Central memory CD4-positive, alpha-beta T cell (primary cell): ENCODE measurements at places on chromosomes 13 and 19.

DNA sequence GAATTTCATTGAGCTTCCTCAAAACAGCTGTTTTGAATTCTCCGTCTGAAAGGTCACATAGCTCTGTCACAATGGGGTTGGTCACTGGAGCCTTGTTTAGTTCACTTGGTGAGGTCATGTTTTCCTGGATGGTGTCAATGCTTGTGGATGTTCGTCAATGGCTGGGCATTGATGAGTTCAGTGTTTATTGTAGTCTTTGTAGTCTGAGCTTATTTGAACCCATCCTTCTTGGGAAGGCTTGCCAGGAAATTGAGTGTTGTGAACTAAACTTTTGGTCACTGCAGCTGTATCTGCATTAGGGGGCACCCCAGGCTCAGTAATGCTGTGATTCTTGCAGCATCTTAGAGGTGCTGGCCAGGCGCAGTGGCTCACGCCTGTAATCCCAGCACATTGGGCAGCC lies 22.0 kb downstream of the BLOC1S3 start:
- no peak for DNase-seq

DNA sequence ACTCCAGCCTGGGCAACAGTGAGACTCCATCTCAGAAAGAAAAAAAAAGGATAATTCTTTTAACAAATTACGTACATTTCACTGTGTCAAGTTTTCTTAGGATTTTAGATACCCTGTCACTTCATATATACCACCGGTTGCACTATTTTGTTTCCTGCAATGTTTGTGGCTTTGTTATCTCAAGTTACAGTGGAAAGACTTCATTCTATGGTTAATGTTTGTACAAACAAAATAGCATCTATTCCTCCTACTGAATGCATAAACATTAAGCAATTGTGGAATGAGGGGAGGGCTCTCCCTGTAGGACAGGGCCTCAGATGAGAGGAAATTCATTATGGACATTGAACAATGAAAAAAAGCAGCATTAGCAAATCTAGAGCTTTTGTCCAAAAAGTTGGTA lies 120.1 kb downstream of the DNAJC3 start:
- DNase-seq: no peak

GRCh38 chr13:108877300-108877699 lies 247.9 kb downstream of the MYO16 start:
- no peak for DNase-seq

GRCh38 chr13:96294930-96295881 lies 205.3 kb downstream of the HS6ST3 start:
- no peak for DNase-seq

DNA sequence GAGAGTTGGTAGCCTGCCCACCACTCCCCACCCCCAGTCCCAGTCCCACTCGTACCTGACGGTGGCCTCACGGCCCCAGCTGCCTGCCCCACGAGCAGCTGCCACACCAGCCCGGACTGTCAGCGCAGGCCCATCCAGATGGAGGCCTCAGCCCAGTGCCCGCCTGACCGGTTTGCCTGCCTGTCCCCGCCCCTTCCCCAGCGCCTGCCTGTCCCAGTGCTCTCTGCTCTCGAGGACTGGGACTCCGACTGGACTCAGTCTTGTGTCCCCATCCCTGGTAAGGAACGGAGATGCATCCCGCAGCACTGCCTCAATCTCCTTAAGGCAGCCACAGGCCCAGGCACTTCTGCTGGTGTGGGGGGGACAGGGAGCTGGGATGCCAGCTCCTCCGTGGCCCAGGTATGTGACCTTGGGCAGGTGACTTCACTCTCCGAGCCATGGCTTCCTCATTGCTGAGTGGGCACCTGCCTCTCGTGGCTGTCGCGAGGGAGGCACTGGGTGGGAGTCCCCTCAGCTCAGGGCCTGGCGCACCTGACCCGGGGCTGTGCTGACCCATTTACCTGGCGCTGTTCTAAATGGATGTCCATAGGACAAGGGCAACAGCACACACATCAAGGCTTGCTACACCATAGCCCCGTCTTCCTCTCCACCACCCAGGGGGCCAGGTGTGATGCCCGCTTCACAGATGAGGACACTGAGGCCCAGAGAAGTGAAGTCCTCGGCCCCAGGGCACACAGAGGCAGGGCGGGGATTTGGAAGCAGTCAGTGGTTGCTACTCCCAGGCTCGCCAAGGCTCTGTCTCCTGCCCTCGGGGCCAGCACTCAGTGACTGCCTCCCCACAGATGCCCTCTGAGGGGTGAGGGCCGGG lies at the start of gene NKPD1:
TSS of gene NKPD1 (minus strand) at position 113 of the 868 bp plus-strand sequence. CDS start 832 bp downstream, outside the sequence.
- no peak for DNase-seq

DNA sequence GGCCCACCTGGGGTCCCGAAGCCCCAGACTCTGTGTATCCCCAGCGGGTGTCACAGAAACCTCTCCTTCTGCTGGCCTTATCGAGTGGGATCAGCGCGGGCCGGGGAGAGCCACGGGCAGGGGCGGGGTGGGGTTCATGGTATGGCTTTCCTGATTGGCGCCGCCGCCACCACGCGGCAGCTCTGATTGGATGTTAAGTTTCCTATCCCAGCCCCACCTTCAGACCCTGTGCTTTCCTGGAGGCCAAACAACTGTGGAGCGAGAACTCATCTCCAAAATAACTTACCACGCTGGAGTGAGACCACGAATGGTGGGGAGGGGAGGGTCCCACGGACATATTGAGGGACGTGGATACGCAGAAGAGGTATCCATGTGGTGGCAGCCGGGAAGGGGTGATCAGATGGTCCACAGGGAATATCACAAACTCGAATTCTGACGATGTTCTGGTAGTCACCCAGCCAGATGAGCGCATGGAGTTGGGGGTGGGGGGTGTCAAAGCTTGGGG lies 1.0 kb upstream of the ICAM5 start:
- DNase-seq: no peak

DNA sequence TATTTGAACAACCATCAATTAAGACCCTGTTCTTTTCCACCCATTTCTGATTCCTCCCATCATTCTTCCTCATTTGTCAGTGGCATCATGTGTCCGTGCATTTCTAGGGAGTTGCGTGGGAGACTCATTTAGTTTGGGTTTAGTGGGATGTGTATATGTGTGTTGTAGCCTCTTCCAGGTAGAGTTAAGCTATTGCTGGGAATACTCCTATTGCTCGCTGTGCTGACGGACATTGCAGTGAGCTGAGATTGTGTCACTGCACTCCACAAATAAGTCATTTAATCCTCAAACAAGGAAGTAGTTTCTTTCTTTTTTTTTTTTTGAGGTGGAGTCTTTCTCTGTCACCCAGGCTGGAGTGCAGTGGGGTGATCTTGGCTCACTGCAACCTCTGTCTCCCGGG lies 42.2 kb upstream of the RCBTB2 start:
- DNase-seq: no peak

- no peak for DNase-seq
Measured at GRCh38 chr19:46860846-46861690, at the start of gene ARHGAP35. Gene ARHGAP35 (plus strand): TSS chr19:46860997. CDS start chr19:46918676, 57,679 bp downstream.

GRCh38 chr13:49859560-49859959 lies 67.1 kb upstream of the KPNA3 start:
- no peak for DNase-seq

DNA sequence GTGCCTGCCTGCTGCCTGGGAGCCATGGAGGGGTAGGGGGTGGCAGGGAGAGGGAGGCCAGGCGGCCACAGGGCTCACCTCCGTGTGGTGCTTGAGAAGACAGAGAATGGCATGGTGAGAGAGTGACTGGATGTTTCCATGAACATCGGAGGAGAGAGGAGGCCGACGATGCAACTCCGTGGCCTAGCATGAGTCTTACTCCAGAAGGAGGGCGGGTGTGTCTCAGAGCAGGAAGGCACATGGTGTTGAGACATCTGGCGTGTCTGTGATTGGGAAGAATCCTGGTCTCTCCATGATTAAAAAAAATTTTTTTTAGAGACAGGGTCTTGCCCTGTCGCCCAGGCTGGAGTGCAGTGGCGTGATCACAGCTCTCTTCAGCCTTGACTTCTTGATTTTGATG lies 5.1 kb downstream of the IRGC start:
- no peak for DNase-seq

GRCh38 chr13:50257646-50258045 lies 242.4 kb downstream of the KCNRG start:
- DNase-seq: no peak

DNA sequence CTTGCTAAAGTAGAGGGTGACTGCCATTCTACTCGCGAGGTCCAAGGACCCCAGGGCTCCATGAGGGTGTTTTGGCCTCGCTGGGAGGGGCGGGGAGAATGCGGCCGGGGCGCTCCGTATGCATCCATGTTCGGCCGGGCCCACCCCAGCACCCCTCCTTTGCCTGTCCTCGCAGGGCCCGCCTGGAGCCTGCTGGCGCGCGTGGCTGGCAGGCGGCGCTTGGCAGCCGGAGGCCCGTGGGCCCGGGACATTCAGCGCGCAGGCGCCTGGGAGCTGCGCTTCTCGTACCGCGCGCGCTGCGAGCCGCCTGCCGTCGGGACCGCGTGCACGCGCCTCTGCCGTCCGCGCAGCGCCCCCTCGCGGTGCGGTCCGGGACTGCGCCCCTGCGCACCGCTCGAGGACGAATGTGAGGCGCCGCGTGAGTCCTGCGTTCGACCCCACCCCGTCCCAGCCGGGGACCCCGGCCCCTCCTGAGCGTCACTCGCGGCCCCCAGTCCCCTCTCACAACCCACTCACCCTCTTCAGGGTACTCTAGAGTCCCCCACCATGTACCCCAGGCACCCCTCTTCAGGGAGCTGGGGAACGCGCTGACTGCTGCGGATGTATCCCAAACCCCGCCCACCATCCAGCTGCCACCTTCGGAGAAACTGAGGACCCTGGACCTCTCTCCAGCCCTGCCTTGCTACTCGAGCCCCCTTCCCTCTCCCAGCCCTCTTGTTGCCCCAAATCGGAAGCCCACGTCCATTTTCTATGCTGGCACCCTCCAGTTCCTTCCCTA lies 4.1 kb downstream of the DLL3 start:
- peak; percentile 77 for DNase-seq

- peak; percentile 58 for DNase-seq
Measured at GRCh38 chr13:46288570-46289259, 77.0 kb downstream of the LRRC63 start.

DNA sequence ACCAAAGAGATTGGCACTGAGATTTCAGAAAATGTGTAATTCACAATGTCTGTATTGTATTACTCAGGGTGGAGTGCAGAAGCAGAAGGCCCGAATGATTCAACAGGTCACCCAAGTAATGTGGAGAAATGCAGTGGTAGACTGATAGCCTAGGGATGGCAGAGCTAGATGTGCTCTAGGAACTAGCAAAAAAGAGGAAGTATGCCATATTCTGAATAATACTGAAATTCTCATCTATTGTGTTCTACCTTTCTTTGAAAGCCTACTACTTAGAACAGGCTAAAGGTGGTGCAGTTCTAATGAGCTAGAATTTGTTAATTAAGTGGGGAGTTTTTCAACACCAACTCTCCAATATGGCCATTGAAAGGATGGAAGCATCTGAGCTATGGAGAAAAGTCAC lies 1449.8 kb upstream of the MIR17HG start:
- DNase-seq: no peak

- peak; percentile 8 for DNase-seq
Measured at GRCh38 chr19:16429066-16429758, 42.6 kb downstream of the EPS15L1 start.

- no peak for DNase-seq
Measured at GRCh38 chr13:40502236-40502635, 164.2 kb downstream of the FOXO1 start.

DNA sequence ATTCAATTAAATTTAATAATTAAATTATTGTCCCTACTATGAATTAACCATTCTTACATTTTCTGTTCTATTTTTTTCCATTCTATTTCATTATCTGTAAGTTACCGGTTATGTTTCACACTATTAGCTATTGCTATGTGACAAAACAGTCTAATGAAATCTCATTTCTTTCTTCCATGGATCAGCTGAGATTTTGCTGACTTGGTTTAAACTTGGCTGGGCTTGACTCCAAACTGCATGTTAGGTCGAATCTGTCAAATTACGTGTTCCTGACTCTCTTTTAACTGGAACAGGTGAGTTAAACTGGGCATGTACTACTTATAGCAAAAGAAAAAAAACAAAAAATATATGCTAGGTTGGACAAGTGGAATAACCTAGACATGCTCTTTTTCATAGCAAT lies 1464.4 kb downstream of the OLFM4 start:
- no peak for DNase-seq

DNA sequence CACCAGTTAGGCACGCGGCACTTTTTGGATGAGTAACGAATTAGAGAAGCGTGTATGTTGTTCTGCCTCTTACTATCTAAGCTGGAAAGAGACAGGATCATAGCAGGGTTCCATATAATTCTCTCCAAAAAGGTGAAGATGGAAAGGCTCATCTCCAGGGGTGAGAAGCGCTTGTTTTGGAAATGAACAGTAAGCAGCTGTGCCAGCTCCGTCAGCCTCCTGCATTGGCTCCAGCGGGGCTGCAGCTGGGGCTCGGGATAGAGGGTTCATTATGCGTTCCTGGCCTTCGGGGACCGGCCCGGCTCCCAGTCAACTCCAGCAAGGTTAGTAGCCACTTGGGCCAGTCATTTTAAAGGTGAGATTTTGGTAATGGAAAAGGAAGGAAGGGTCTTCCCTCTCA lies 155.5 kb downstream of the COL4A1 start:
- DNase-seq: no peak

DNA sequence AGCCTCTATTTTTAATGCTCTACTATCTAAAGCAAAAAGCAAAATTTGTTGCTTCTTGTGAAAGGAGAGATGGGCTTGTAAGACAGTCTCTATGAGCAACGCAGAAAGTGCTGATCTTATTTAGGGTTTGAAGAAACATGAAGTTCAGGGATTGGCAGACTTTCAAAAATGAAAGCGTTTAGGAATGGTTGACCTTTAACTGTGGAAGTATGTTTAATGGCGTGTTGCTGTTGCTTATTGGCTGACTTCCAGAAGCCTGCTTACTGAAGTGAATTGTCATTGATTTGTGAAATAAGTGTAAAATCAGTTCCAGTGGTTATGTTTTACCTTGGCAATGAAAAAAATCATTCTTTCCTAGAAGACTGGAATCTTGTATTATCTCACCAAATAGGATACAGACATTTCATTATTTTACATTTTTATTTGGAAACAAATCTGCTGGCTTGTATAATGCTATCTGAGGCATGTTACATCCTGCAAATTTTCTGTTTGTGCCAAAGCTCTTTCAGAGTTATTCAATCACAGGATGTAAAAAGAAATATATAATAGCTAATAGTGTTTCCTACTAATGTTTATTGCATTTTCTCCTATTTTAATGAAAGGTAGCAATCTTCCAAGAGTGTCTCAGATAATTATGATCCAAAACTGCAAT lies 221.3 kb upstream of the SLITRK6 start:
- DNase-seq: no peak

DNA sequence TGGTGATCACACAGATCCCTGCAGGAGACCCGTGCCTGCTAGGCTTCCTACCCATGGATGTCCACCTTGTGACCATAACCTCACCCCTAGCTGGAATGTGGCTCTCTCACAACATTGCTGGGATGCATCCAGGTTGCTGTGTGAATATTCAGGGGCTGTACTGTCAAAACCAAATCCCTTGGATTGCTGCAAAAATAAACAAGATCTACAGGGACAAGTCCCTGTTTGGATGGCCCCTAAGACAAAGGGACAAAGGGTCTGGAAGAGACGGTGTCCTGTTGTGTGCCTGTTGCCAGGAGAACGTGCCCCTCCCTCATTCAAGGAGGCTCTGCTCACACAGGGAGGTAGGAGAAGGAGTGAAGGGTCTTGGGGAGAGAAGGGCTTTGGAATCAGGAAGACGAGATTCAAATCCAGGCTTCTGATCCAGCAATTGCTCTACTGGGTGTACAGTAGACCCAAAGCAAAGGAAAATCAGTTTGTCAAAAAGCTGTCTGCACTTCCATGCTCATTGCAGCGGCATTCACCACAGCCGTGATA lies 89.2 kb upstream of the WASF3 start:
- no peak for DNase-seq
